ENCODE measurements at places on chromosomes 13 and 19. TPM values are rescaled to one million over a fixed set of nuclear protein-coding genes. Genes with fewer than 3 reads are reported as not detected.

The OR7D2 gene
- total RNA-seq, result not detected

The KLK15 gene
- not detected for total RNA-seq

The IGFL2 gene
- total RNA-seq, result not detected

The PROZ gene
- not detected for total RNA-seq

The RYR1 gene
- not detected for total RNA-seq

The SLC25A41 gene
- not detected for total RNA-seq

The S1PR4 gene
- total RNA-seq, result 3.6 TPM

The CAMSAP3 gene
- total RNA-seq, result 0.19 TPM

The LGALS14 gene
- not detected for total RNA-seq

The JSRP1 gene
- total RNA-seq, result not detected

The MEIS3 gene
- total RNA-seq, result 0.13 TPM

The TINCR gene
- 0.06 TPM for total RNA-seq

Data from bladder microvascular endothelial cell (primary cell).